Activated CD4-positive, alpha-beta T cell treated with anti-CD3 and anti-CD28 coated beads, Interleukin-2, amount 50 U/mL, for 24 hours (primary cell): ENCODE measurements at places on chromosomes 7 and 10.

DNA sequence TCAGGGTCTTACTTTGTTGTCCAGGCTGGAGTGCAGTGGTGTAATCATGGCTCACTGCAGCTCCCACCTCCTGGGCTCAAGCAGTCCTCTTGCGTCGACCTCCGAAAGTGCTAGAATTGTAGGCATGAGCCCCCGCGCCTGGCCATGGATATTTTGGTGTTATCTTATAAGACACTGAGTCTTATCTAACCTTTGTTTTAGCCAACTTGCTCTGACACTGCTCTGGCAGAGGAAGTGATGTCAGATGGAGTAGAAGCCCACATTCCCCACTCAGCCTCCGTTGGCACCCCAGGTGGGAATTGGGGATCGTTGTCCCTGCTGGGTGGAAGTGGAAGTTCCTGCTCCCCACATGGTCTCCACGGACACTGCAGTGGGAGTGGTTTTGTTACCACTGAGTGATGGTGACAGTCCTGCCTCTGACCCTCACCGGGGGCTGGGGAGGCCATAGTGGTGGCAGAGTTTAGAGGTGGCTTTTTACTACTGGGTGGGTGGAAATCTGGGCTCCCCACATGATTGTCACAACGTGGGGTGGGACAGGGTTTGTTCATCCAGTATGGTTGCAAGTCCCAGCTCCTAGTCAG, 98.9 kb downstream of the ANKRD61 start:
- no peak for DNase-seq

- no peak for DNase-seq
These were observed 60.5 kb downstream of the GTF2IRD1 start for GRCh38 chr7:74514131-74514591.

DNA sequence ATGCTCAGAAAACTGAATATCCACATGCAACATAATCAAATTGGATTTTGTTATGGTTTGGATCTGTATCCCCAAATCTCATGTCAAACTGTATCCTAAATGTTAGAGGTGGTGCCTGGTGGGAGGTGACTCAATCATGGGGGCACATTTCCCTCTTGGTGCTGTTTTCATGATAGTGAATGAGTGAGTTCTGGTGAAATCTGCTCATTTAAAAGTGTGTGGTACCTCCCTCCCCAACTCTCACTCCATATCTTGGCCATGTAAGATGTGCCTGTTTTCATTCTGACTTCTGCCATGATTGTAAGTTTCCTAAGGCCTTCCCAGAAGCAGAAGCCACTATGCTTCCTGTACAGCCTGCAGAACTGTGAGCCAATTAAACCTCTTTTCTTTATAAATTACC, 239.6 kb upstream of the KLF14 start:
- DNase-seq, result no peak

DNA sequence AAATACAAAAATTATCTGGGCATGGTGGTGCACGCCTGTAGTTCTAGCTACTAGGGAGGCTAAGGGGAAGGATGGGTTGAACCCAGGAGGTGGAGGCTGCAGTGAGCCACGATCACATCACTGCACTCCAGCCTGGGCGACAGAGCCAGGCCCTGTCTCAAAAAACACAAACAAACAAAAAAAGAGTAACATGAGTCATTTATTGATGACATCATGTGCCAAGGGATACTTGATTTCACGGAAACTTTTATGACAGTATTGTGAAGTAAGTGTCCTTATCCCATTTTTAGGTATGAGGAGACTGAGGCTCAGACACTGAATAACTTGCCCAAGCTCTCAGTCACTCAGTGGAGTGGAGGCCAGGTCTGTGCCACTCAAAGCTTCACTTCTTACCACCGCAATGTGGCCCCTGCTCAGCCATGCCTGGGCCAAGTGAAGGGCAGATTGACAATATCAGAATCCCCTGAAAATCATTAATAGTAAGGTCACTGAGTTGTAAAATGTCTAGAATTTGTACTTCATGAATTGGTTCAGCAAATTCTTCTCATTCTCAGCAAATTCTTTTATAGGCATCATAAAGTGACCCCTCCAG, 36.5 kb downstream of the EMX2 start:
- no peak for DNase-seq

DNA sequence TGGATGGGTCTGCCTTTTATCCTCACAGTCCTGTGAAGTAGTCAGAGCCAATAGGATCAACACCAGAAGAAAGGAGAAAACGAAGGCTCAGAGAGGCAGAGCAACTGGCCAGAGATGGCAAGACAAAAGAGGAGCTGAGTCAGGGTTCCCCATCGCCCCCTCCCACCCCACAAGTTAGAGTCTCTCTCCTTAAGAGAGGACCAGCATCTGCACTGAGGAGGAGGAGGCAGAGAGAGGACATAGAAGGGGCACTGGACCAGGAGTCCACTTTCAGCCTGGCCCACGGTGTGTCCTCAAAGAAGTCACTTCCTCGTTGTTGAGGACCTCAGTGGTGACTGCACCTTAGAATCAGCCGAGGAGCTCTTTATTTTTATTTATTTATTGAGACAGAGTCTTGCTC, 11.6 kb downstream of the SPOCK2 start:
- DNase-seq, result no peak
